Right cardiac atrium (tissue), 5 donors: ENCODE measurements at places on chromosomes 2 and 18. TPM values are rescaled to one million over a fixed set of nuclear protein-coding genes. Genes with fewer than 3 reads are reported as not detected.

GRCh38 chr2:57855212-57855611 is 191.4 kb upstream of the VRK2 start:
- no peak for DNase-seq

DNA sequence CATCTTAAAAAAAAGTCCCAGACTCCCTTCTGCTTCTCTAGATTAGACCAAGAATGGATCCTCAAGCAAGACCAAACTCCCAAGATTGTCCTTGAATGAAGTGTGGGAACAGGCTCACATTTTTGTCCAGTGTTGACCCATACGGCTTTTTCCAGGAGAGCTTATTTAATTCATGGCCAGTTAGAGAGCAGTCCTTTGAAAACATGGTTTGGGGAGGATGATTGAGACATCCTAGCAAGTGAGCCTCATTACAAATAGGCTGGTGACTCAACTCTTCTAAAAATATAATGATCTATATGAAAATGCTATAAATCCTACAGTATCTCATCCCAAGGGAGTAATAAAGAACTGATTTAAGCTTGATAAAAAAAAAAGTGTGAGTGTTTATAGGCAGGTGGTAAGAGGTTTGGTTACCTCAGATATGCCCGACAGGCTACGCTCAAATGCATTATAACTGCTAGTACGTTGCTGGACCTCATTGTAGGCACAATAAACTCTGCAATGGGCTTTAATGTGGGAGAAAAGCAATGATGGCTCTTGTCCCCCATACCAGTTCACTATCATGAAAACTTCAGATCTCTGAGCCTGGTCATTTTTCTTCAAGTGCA is 17.0 kb downstream of the ANKRD29 start:
- DNase-seq, result no peak

- DNase-seq, result no peak
These were observed 117.6 kb upstream of the HAAO start for GRCh38 chr2:42909966-42910365.

DNA sequence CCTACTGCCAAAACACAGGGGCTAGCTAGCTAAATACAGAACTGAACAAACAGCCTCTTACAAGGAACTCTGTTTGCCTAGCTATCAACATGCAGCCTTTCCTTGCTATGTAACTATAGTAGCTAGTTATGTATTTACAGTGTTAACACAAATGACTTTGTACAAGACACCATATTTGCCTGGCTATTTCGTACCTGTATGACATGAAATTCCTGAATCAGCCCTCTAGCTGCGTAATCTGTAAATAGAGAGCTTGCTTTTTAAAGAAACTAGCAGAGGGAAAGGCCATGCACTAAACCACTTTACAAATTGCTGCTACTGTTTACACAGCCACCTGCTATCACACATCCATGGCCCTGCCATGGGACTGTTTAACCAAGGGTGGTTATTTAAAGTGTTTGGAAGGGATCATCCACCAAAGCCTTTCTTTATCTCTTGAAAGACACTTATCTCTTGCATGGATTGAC is 248.7 kb downstream of the TFCP2L1 start:
- DNase-seq, result no peak

Gene STK17B
- total RNA-seq, result 7.5 TPM

Gene TEX44
- total RNA-seq, result not detected

Gene SLC38A11
- not detected for total RNA-seq

Gene CAPN14
- total RNA-seq, result 0.18 TPM

Gene ABCG5
- not detected for total RNA-seq

Gene CTAGE1
- total RNA-seq, result not detected
